Right cardiac atrium (tissue), 5 donors: ENCODE measurements at places on chromosomes 6 and 20. TPM values are rescaled to one million over a fixed set of nuclear protein-coding genes. Genes with fewer than 3 reads are reported as not detected.
A peak's percentile ranks its signal among the peaks of the same experiment; 100 is the strongest.

DNA sequence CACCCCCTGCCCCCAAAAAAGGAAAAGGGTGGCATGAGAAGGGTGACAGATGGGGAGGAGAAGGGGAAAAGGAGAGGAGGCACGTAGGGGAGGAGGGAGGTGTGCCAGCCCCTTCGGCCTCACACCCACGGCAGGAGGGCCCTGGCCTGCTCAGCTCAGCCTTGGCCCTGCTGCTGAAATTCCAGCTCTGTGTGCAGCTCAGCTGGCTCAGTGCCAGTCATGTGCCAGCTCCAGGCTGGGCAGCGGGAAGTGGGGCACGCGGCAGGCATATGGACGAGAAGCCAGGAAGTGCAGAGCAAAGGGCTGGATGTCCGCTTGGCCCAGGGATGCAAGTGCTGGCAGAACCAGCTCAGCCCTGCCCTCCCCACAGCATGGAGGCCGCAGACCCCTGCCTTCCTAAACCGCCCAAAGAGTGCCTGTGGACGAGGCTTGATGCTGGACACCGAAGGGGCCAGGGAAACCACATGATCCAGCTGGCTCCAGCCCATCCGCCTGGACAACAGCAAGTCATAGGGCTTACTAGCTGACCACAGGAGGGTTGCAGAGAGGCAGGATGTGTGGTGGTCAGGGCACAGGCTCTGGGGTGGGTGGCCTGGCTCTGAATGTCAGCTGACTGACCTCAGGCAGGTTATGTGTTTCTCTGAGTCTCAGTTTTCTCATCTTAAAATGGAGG, 60.2 kb downstream of the NOL4L start:
- peak; percentile 91 for DNase-seq

- no peak for DNase-seq
Measured at GRCh38 chr20:4809707-4810106, 88.0 kb downstream of the PRND start.

Gene SOX18
- 26.8 TPM for polyA plus RNA-seq

Gene PAX1
- not detected for polyA plus RNA-seq

GRCh38 chr20:19761326-19761725, 3.3 kb downstream of the RIN2 start:
- no peak for DNase-seq
